ENCODE measurements at places on chromosomes 3 and 15. TPM values are rescaled to one million over a fixed set of nuclear protein-coding genes. Genes with fewer than 3 reads are reported as not detected.

DNA sequence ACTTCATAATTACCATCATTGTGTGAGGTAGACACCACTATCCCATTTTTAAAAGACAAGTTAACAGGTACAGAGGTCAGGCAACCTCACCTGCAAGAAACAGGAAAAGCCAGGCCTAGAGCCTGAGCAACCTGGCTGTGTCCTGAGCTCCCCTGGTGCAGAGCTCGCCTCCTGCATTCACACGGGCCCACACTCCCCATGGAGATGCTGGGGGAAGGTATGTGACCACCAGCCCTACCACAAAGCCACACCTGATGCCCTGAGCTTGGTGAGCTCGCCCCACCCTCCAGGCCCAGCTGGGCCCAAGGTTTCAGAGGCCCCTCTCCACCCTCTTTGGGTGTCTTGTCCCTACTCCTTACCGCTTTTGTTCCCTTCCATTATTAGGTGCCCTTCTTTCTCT, 1.2 kb upstream of the EFCAB12 start:
- H3K27ac ChIP-seq = no peak overlapping the region
- H3K27me3 ChIP-seq = no peaks in the 10 kb centered on the region
- no peak overlapping the region for H3K4me3 ChIP-seq
- peaks cover 5% of the 10 kb centered on the region for H3K4me1 ChIP-seq
- H3K36me3 ChIP-seq = peaks cover 5% of the 10 kb centered on the region
- DNase-seq = no peak

GRCh38 chr3:160052385-160053047, 63.9 kb downstream of the IL12A start:
- no peaks in the 10 kb centered on the region for H3K36me3 ChIP-seq
- no peaks in the 10 kb centered on the region for H3K27me3 ChIP-seq
- H3K4me1 ChIP-seq = no peaks in the 10 kb centered on the region
- no peak overlapping the region for H3K27ac ChIP-seq

RNF7 gene
- 80.5 TPM for total RNA-seq

CHDH gene
- total RNA-seq = 67.0 TPM

NPAP1 gene
- not detected for total RNA-seq

CASR gene
- not detected for total RNA-seq
